ENCODE measurements at places on chromosomes 7 and 10.

DNA sequence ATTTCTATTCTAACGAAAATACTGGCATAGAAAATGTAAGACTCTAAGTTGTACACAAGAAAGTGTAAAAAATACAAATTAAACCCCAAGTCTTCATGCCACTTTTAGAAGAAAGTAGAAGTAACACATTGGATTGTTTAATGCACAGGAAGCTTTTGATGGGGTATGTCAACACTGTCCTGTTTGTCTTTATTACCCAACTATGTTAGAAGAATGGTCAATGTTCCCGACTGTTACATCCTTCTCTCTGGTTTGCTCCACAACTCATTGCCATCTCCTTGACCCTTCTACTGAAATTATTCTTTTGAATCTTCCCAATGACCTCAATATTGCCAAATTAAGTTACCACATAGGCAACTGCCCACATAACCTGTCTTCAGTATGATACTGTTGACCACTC, 35.8 kb downstream of the COL28A1 start:
- no peak for DNase-seq

DNA sequence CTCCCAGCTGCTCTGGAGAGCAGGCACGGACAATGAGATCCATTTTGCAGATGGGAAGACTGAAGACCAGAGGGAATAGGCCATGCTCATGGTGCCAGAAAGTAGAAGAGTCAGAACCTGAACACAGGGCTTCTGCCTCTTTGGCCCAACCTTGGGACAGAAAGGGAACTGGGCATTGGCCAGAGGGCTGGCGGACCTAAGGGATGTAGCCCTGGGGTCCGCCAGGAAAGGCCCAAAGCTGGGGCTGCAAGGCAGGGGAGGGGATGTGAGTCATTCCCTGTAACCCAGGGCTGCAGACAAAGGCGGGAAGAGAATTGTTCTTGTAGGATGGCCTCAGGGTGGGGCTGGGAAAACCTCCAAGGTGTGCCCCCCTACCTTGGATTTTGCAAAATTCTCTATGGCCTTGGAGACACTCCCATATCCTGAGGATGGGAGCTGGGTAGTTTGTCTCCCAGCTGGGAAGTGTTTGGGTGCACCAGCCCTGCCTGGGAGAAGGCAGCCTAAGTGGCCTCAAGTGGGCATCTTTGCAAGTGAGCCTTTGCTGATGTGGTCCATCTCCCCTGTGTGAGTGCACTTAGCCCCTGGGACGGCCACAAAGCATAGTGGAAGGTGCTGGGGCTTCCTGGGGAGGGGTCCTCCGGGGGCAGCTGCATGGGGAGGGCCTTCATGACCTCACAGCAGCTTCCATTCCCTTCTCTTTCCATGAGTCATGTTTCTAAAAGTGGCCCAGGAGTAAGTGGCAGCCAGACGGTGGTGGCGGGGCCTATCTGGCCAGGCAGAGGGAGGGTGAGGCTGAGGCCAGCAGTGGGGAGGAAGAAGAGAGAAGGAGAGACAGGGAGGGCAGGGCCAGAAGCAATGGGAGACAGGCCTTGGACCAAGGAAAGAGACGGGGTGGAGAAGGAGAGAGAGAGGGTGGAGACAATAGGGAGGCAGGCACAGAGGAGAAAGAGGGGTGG, 9.2 kb downstream of the AQP1 start:
- no peak for DNase-seq

- DNase-seq, result no peak
Measured at GRCh38 chr10:6649903-6650302, 69.8 kb upstream of the PRKCQ start.

DNA sequence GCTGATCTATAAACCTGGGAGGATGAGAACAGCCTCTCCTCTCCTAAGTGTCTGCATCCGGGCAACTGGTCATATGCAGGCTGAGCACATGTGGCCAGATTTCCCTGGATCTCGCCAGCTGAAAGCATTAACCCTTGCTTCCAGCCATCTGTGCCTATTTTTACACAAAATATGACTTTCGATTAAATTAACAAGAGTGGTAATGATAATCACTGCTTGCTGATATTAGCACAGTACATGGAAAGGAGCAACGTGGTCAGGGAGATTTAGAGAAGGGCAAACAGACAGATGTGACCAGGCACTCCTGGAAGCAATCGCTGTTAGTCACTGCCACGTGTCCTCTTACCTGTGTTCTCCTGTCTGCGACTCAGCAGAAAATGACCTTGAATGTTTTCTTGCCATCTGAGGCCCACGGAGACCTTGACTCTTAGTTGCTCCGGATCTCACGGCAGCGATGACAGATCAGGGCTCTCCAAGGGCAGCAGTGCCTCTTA, 59.5 kb upstream of the NPTX2 start:
- DNase-seq, result no peak

DNA sequence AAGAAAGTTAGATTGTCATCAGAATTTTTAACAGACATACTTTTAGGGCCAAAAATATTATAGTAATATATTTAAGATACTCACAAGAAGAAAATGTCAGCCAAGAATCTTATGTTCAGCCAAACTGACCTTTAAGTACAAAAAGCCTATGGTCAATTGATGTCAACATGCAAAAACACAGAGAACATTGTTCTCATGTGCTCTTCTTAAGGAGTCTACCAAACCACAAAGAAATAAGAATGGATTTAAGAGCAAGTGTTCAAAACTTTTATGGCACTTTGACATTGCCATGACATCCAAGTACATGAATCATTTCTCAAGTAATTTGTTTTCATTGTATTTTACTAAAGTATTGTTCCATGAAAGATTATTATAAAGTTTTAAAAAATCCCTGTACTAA, 180.4 kb downstream of the TMEM26 start:
- no peak for DNase-seq

DNA sequence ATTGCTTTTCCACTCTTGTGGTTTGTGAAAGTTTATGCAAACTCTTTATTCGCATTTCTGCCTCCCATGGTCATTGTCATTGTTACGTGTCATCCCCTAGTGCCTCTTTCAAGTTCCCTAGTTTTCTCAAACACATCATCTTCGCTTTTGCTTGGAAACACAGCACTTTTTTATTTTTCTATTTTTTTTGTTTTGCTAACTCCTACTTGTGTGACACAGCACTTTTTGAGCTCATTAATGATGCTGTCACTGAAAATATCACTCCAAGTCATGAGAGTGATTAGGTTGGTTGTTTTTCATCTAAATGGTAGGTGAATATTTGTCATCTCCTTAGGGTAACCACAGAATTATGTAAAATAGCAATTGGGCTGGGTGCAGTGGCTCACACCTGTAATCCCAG, 8.5 kb upstream of the STX1A start:
- DNase-seq, result no peak

DNA sequence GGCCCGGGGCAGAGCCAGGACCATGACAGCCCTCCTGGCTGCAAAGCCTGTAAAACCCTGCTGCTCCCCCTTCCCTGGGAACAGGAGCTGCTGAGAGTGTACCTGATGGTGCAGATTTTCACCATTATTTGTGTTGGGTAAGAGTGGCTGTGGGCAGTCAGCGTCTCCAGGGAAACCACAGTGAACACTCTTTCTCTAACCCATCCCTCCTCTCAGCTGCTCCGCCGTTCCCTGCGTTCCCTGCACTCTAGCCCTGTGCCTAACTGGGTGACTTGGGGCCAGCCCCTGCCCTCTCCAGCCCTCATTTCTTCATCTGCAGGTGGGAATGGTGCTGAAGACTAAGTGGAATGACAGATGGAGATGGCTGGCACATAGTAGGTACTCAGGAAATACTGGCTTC, 75.9 kb upstream of the PCBD1 start:
- DNase-seq, result no peak

DNA sequence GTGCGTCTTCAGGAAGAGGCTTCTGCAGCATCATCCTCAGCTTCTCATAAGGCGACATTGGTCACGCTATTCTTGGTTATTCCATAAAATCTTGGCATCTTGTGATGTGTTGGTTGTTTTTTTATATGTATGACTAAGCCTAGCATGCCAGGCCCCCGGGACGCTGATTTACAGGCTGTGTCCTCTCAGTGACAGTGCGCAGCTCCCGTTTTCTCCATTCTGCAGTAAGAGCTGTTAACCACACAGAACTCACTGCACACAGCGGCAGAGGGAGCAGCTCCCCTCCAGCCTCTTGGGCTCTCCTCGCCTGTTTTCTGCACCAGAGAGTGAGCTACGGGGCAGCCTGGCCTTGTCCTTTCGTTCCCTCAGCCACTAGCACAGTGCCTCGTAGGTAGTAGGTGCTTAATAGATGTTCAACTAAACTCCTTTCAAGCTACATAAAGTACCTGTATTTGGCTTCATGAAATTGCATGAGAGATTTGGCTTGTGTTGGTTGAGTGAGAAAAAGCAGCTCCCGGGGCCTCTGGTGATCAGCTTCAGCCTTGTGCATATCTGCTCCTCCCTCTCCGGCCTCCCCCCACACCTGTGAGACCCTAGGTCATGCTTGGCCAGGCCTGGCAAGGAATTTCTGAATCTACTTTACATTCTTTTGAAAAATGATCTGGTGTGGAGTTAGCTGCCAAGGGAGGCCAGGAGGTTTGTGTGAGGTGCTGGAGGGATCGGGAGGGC, 116.2 kb downstream of the WDR37 start:
- DNase-seq, result no peak

GRCh38 chr10:53079283-53079682, 306.7 kb upstream of the MBL2 start:
- no peak for DNase-seq

DNA sequence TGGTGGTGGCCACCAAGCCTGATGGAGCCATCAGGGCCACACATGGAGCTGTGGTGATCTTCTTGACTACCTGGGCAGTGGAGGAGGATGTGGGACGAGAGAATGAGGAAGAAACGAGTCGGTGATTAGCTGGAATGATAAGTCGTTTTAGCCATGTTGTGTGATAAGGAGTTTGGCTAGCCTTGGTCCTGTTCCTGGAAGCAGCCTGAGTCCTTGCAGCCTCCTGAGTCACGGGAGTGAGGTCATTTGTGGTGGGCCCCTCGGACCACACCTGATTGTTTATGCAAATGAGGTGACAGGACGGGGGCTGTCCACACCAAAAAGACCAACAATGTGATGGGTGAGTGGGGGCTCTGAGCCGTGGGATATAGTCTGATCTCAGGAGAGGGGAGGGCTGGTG, 554.4 kb downstream of the PTPRN2 start:
- DNase-seq, result no peak

GRCh38 chr10:84683550-84683949, 355.2 kb downstream of the CCSER2 start:
- no peak for DNase-seq
